Dermis blood vessel endothelial cell (primary cell): ENCODE measurements at places on chromosomes 11 and 22. TPM values are rescaled to one million over a fixed set of nuclear protein-coding genes. Genes with fewer than 3 reads are reported as not detected.

GRCh38 chr11:44016546-44017442, 31.0 kb upstream of the ACCSL start:
- no peak for DNase-seq

OR5A1 gene
- total RNA-seq = under 0.01 TPM in 1 of 2 replicates, not detected in the other

MMP13 gene
- total RNA-seq = not detected in 2 replicates

DNA sequence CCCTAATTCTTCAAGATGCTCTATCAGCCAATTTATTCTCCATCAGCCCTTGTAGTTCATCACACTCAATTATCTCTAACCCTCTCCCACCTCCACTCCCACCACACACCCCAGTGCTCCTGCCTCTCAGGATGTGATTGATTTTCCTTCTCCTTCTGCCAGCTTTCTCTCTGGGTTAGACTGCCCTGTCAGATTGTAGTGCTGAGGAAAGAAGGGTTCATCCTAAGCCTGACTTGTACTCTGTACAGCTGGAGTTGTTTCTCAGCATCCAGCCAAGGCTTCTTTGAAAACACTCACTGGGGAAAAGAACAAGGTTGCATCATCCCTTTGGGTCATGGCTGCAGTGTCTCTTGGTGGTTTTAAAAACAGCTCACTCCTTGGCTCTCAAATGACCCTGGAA, 61.2 kb downstream of the CECR2 start:
- DNase-seq = no peak

HOATZ gene
- not detected in 2 replicates for total RNA-seq

DNA sequence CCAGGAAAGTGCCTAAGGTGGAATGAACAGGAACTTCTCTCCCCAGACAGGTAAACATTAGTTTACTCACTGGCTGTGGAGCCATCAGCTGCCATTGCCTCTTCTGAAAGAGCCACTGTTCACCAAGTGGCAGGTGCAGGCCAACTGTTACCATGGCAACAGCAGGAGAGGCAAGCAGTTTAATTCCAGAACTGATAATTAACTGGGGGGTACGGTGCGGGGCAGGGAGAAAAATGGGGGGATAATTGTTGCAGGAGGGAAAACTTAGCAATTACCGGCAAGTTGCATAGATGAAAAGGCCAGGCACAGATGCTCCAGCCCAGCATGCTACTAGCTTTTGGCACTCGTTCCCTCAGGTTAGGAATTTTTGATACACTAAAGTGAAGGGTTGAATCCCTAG, 85.1 kb downstream of the TRIM44 start:
- DNase-seq = no peak

DNA sequence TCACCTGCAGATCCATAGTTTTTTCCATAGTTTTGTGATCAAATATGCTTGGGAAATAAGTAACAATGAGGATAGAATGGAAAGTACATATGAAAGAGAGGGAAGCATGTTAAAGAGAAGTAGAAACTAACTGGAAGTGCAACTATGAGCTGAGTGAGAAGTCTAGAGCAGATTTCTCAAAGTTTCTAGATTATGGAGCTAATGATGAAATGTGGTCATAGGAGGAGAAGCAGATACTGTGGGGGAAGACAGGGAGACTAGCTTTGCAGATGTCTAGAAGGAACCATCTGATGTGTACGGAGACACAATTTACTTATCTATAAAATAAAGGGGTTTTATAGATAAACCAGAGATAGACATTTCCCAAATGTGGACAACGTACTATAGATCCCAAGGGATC, 37.1 kb downstream of the RELT start:
- DNase-seq = no peak
